ENCODE measurements at places on chromosomes 13 and 19.

DNA sequence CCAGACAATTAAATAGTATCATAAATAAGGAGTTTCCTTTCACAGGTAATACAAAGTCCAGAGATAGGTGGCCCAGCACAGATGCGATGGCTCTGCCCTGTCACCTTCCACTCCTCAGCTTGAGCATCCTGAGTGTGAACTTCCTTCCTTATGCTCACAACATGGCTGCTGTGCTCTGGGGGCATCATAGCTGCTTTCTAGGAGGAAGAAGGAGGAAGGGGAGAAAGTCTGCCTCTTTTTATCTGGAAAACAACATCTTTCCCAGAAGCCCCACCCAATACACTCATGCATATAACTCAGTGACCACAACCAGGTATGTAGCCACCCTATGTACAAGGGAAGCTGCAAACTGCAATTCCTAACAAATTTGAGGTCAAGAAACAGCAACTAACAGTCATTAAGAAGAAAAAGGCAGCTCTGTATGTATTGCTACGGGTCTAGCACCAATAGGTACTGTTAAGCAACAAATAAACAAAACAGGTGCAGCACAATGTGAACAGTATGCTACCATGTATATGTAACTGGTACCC lies 201.2 kb upstream of the UBL3 start:
- DNase-seq: no peak

- no peak for DNase-seq
Measured at GRCh38 chr13:32496599-32497160, 41.9 kb downstream of the N4BP2L2 start.

GRCh38 chr19:12913011-12913561 lies 6.0 kb downstream of the SYCE2 start:
- no peak for DNase-seq

DNA sequence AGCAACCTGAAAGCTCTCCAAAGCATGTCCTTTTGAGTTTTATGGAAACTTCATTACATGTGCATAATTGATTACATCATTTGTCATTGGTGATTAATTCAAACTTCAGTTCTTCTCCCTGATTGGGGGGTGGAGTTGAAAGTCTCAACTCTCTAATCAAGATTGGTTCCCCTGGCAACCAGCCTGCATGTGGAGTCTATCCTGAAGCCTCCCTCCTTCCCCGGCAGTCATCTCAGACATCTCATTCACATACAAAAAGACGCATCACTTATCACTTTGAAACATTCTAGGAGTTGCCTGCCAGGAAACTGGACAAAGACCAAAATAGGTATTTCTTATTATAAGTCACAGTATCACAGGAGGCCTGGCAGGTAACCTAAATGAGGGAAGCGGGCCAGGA lies 50.5 kb downstream of the TEX26 start:
- DNase-seq: no peak

GRCh38 chr13:49258089-49258796 lies 10.5 kb downstream of the CDADC1 start:
- no peak for DNase-seq

DNA sequence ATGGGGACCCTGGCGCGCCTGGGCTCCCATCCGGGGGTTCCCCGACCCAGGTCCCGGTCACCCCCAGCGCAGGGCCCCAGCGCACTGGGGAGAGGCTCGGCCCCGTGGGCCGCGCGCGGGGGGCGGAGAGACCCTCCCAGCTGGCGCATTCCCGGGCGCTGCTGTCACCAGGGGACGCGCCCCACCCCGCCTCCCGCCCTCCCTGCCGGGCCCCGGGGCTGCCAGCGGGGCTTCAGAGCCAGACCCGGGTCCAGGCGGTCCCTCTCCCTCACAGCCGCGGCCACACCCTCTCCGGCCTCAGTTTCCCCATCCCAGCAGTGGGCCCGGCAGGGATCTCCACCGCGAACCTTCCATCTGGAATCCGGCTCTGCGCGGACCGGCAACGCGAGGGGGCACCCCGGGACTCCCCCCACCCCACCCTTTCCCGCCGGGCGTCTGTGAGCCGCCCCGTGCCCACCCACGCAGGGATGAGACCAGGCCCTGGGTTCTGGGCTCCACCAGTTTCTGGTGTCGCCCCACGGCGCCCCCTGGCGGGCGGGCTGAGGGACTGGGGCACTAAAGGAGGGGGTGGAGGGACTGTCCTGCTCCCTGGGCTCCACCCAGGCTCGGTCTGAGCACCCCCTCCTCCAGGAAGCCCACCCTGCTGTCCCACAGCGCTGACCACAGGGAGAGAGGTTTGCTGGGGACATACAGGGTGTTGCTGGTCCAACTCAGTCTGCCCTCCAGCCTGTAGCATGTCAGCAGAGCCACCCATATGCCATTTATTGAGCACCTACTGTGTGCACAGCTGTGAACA lies 878 bp upstream of the ADAMTSL5 start:
- DNase-seq: peak; percentile 68

DNA sequence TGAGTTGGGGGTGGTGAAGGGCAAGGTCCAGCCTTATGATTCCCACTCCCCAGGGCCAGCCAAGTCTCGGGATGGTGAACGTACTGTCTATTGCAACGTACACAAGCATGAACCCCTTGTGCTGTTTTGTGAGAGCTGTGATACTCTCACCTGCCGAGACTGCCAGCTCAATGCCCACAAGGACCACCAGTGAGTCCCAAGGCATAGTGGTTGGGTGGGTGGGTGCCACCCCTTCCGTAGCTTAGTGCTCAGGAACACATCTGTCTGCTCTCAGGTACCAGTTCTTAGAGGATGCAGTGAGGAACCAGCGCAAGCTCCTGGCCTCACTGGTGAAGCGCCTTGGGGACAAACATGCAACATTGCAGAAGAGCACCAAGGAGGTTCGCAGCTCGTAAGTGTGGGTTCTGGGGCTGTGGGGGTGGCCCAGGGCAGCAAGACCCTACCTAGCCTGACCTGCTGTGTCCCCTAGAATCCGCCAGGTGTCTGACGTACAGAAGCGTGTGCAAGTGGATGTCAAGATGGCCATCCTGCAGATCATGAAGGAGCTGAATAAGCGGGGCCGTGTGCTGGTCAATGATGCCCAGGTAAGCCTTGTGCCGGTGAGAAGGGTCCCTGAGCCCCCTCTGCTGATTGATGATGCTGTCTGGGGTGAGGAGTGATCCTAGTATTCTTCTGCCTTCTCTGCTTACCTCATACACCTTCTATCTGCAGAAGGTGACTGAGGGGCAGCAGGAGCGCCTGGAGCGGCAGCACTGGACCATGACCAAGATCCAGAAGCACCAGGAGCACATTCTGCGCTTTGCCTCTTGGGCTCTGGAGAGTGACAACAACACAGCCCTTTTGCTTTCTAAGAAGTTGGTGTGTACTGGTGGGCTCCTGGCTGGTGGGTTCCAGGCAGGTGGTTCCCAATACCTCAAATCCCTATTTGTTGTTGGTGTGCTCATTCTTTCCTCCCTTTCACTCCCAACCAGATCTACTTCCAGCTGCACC lies 3.8 kb downstream of the TRIM28 start:
- no peak for DNase-seq

GRCh38 chr13:109093998-109094397 lies 464.6 kb downstream of the MYO16 start:
- no peak for DNase-seq

- peak; percentile 24 for DNase-seq
Measured at GRCh38 chr19:10228920-10229319, 2.2 kb downstream of the S1PR2 start.

DNA sequence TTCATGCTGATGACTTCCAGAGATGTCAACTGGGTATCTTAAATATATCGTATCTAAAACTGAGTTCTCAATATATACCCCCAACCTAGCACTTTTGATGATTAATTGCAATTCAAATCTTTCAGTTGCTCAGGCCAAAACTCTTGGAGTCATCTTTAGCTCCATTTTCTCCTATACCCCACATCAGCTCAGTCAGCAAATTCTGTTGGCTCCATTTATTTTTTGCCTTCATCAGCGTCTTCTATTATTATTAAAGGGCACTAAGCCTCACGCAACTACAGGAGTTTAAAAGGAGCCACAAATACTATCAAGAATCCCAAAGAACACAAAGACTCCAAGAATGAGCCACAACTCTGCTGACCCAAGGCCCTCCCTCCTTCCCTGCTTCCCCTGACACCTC lies 134.9 kb downstream of the KCTD12 start:
- DNase-seq: no peak

- no peak for DNase-seq
Measured at GRCh38 chr13:105642511-105642958, 892.9 kb downstream of the EFNB2 start.

GRCh38 chr19:3986260-3987041 lies 1.2 kb upstream of the EEF2 start:
- peak; percentile 86 for DNase-seq

DNA sequence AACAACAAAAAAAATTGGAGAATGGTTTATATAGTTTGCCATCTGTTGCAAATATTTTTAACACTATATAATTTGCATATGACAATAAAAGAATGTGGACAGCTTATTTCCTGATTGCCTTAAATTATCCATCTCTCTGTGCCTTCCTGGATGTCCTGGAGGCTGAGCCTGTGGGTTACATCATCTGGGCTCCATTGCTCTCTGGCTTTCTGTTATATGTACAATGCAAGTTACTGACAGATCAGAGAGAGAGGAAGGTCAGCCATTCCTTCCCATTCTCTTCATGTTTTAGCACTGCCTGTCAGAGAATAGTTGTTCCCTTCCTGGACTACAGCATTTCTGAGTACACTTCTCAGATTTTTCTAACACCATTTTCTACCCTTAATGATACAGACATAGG lies 758.3 kb upstream of the PCDH20 start:
- DNase-seq: no peak

DNA sequence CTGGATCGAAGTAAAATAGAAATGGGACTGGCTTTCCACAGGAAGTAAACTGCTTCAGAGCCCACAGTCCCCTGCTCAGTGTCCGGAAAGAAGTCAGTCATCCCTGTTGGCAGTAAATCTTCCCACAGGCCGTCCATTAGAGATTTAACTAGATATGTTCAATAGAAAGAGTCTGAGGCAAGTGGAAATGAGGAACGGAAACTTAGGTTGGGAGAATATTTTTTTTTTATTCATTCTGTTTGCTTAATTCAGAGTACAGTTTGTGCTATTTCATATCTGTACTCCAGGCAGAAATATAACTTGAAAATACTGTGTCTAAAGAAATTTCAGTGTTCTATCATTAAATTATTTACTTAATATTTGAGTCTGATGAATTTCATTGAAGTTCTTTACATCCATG lies 22.7 kb downstream of the SLC25A15 start:
- DNase-seq: peak; percentile 28

DNA sequence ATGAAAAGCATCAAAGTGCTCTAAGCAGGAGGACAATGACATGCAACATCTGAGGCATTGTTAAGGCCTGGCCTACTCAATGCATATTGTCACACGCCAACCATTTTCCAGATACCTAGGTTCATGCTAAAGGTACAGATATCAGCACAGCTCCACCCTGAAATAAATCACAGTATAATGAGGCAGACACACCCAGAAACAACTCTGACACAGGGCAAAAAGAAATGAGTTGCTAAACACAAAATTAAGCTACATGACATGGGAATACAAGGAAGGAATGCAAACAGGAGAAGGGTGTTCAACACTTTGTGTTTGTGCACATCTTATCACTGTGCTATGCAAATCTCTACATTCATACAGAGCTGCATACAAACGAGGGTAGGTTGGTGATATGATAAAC lies 86.5 kb downstream of the EPSTI1 start:
- DNase-seq: no peak

DNA sequence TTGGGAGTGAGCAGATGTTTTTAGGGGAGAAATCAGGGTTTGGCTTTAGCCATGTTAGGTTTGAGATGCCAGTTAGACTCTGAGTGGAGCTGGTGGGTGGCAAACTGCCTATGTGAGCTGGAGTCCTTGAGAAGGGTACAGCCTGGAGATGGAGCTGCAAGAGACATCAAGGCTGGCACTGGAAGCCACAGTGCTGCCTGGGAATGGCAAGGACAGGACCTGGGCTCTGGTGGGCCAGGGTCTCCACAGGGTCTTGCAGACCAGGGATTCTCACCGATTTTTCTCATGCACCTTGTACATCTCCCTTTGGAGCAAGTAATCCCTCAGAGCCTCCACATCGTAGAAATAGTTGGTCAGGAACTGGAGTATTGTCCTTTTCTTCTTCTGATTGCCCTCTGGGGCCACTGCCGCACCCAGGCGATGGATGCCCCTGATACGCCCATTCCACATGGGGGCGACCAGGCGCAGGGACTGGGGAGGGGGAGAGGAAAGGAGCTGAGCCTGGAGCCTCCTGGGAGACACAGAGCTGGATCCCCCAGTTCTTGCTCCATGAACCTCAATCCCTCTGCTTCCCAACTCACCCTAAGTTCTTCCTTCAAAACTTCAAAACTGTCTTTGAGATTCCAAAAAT lies 1.7 kb downstream of the DMAC2 start:
- no peak for DNase-seq

DNA sequence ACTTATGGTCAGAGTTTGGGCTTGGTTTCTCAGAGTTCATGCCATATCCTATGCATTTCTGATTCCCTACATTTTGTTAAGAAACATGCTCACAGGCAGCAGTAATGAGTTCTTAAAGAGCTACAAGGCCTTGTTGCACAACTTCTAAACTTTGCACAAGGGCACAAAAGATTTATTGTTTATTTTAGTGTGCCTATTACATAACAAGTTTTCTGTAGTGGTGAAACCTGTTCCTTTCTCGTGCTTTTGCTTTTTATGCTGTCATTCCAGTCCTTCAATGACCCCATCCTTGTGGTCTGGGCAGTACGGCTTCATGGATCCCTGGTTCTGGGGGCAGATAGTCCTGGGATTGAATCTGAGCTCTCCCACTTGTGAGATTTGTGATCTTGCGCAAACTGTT lies 17.8 kb downstream of the ZNF507 start:
- DNase-seq: peak; percentile 9

- no peak for DNase-seq
Measured at GRCh38 chr13:102903659-102904407, 58.0 kb downstream of the ERCC5 start.

DNA sequence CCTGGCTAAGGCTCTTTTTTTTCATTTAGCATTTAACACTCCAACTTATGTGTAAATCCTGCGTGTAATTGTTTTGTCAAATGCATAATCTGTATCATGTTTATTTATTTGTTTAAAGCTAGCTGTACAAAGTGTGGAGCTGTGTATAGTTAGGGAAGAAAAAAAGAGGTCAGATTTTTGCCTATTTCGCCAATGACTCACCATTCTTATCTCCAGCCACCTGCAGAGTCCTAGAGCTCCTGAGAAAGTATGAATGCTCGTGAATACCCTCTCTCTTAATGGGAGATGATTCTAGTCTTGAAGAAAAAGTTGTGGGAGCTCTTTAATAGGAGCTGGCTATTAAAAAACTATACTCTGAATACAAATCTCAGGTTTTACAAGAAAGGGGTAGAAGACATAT lies 778.8 kb upstream of the SLITRK5 start:
- no peak for DNase-seq

DNA sequence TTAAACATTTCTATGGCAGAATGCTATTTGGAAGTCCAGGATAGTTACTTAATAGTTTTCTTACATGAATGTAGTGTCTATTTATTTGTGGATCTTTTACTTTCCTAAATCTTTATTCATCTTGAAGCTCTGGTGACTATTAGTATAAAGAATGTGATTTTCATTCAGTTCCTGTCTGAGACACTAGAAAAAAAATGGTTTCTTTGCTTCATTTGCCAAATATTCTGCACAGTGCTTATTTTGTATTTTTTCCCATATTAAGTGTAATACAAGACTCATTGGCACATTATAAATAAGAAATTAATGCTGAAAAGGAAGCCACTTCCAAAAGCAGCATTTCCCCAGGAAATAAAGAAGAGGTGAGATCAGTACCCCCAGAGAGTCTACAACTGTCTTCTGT lies 109.8 kb downstream of the POSTN start:
- no peak for DNase-seq
